ENCODE measurements at places on chromosomes 2 and 18.
A peak's percentile ranks its signal among the peaks of the same experiment; 100 is the strongest.

GRCh38 chr18:74173434-74173750 is 25.1 kb downstream of the TIMM21 start:
- DNase-seq = no peak

DNA sequence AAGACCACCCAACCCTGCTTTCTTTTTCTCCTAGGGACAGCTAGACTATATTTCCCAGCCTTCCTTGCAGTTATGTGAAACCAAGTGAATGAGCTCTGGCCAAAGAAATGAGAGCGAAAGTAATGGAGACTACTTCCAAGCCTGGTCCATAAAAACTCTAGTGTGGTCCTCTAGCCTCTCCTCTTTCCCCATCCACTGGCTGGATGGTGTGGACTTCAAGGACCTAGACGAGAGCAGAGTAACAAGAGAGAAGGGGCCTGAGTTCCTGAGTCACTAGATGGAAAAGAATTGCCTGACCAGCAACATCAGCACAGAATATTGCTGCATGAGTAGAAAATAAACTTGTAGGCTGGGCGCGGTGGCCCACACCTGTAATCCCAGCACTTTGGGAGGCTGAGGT is 2.9 kb upstream of the TMSB10 start:
- no peak for DNase-seq

- no peak for DNase-seq
Measured at GRCh38 chr2:196630531-196630930, 9.0 kb upstream of the CCDC150 start.

GRCh38 chr2:45237128-45237527 is 227.9 kb upstream of the SIX2 start:
- DNase-seq = no peak

DNA sequence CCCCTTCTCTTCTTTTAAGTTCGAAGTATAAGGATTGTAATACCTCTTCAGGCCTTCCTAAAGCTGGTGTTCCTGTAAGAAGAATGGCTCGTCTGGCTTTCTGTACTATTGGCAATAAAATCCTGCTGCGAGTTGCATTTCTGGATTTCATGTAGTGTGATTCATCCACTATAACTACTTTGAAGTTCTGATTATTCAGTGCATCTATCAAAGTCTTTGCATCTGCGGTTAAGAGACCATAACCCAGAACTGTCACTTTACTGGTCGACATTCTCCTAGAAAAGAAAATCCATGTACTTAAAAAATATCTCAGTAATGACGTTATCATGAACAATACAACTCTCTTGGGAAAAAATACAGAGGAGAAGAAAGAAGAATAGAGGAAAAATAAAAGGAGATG is 181.1 kb downstream of the ZRANB3 start:
- DNase-seq = no peak

DNA sequence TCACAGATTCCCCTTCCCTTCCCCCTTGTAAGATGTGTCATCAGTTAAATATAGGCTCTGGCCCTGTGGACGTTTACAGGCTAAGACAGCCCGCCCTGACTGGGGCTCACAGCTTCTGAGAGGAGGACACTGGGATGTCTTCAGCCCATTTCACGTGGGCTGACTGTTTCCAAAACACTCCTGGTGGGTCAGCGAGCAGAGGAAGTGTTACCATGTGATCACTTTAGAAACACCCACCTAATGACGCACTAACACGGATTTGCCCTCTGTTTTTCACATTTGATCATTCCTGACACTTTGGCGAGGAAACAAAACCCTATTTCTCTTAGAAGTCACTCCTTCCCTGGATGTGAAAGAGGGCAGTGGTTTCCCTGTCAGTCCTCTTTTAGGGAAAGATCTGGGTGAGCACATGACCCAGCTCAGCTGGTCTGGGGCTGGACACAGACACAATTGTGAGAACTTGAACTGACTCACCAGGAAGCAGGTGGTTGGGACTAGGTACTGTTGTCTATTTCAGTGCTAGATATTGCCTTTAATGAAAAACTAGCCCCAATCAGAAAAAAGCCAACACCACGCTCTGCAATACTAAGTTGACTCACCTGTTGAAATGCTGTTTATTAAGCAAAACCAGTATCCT is 38.8 kb downstream of the BMP10 start:
- peak; percentile 38 for DNase-seq

DNA sequence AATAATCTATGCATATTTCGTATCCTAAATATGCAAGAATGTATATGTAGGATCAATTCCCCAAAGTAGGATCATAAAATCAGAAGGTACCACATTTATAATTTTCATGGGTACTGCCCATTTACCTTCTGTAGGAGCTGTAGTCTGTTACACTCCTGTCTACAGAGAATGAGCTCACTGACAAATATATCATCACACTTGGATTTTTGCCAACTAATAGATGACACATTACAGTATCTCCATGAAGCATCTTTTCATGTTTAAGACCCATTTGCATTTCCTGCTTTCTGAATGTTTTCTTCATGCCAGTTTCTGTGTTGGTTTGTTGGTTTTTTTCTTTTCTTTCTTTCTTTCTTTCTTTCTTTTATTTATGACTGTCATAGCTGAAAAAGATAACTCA is 70.9 kb upstream of the EML6 start:
- no peak for DNase-seq

DNA sequence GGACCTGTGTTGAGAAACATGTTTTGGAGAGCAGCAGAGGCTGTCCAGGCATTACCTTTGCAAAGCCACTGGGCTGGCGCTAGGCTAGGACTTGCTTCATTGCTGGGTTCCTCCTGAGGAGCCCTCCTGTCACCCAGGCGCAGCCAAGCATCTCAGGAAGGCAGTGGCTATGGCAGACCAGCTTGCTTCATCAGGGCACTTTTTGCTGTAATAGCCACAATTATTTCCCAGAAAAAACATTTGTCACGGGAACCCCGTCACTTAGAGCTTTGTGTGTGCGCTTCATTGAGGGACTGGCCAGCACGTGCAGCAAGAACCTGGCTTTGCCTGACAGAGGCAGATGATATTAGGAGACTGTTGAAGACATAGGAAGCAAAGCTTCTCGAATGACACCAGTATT is 36.4 kb downstream of the SLC20A1 start:
- DNase-seq = no peak

GRCh38 chr2:130830538-130830937 is 6.2 kb upstream of the ARHGEF4 start:
- no peak for DNase-seq

DNA sequence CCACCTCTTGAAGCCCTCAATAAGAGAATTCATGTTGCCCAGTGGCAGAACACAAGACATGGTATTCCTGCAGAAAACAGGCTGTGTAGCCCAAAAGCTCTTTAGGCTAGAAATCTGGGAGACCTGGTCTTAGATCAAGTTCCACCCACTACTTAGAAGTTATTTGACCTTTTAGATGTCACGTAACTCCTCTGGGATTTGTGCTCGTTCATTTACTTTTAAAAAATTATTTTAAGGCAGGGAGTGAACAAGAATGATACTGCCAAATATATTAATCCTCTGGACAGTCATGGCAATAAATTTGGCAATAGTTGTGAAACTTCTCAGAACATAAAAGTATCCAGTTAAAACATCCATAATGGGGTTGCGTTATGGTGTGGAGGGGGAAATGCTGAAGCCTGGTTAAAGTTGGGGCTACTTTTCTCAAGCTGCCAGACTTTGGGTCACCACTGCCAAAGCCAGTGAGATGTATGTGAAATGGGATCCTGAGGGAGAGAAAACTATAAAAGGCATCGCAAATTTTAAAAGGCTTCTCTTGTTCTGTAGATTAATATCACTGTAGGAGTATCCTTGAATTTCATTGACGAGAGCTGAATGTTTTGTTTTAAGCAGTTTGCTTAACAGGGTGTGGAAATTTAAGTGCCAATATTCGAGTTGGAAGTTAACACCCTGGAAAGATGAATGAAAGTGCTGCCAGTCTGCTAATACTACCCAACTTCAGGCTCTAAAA is 15.8 kb downstream of the DAPL1 start:
- DNase-seq = no peak
